Germinal center (tissue), 1 donor: ENCODE measurements at places on chromosomes 3 and 15.

GRCh38 chr15:78075490-78076230 is 1.9 kb downstream of the TBC1D2B start:
- DNase-seq = no peak

DNA sequence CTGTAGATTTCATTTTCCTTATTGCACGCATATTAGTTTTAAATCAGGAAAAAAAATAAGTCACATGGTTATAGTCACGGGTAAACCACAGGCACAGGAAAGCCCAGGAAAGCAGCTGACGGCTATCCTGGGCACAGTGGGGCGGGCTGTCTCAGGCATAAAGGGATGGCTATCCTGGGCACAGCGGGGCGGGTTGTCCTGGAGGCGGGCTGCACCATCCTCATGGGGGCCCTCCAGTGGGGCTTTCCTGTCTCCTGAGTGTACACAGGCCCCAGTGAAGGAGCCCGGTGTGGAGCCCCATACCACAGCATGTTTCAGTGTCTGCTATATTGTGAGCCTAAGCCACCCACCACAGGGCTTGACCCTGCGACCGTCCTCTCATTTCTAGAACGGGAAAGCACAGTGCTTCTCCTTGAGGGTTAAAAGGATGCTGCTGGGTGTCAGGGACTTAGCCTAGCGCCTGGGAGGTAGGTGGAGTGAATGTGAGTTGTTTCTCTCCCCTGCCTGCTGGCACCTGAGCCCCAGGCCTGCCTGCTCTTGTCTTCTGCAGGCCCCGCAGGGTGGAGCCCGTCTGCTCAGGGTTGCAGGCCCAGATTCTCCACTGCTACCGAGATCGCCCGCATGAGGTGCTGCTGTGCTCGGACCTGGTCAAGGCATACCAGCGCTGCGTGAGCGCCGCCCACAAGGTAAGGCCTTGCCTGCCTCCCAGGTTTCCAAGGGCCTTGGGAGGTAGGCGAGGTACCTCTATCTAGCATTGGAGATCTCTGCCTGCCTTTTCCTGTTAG is 25.9 kb upstream of the PLXNA1 start:
- DNase-seq = no peak

- DNase-seq = no peak
Observed at GRCh38 chr15:69836526-69837230, 261.0 kb downstream of the TLE3 start.

GRCh38 chr15:45904019-45904418 is 269.2 kb downstream of the SQOR start:
- no peak for DNase-seq

- DNase-seq = no peak
Observed at GRCh38 chr3:14278799-14279625, 100.4 kb downstream of the LSM3 start.

DNA sequence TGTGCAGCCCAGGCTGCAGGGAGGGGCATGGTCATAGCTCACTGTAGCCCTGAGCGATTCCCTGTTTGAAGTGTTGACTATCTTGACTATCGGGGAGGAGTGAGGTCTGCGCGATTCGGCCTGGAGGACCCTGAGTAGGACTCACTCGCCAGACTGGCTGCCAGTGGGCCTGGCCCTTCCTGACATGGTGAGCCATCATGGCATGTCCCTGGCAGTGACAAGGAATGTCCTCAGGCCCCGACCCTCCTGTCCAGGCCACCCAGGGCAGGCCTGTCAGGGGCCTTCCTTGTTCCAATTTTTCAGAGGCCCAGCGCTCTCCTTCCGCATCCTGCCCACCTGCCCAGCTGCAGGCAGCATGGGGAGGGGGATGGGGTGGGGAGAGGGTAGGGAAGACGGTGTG is 5.2 kb upstream of the OCA2 start:
- no peak for DNase-seq

DNA sequence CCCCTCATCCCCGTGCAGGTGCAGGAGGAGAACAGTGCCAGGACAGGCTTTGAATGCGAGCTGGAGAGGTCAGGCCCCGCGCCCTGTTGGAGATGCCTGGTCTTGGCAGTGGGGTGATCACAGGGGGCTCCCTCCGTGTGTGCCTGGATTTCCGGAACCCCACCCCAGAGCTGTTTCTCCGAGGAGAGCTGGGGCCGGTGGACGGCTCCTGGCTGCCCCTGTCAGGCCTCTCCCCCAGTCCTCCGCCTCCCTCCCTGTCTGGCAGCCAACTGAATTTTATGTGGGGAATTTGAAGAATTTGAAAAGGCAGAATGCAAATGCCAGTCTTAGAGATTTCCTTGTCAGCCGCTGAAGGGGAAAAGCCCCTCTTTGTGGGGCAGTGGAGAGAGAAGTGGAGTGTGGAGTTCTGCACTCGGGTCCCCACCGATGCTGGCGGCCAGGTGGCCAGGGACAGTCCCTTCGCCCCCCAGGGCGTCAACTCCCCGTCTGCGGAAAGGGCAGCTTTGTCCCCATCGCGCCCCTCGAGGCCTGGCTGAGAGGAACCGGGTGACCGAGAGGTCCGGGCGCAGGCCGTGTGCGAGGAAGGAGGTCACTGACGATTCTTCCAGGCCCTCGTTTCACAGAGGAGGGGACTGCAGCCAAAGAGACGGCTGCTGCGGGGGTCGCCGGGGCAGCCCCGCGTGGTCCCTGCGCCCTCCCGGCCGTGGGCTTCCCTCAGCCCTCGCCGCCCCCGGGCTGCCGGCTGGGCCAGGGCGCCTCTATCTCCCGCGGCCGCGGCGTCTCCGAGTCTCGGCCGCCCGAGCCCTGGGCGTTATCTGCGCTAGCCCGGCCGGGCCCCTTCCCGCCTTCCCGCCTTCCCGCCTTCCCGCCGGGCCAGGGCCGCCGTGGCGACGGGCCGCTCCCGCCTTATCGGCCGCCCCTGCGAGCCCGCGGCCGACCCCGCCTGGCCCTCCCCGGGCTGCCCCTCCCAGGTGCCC is 56.0 kb upstream of the LCTL start:
- no peak for DNase-seq

DNA sequence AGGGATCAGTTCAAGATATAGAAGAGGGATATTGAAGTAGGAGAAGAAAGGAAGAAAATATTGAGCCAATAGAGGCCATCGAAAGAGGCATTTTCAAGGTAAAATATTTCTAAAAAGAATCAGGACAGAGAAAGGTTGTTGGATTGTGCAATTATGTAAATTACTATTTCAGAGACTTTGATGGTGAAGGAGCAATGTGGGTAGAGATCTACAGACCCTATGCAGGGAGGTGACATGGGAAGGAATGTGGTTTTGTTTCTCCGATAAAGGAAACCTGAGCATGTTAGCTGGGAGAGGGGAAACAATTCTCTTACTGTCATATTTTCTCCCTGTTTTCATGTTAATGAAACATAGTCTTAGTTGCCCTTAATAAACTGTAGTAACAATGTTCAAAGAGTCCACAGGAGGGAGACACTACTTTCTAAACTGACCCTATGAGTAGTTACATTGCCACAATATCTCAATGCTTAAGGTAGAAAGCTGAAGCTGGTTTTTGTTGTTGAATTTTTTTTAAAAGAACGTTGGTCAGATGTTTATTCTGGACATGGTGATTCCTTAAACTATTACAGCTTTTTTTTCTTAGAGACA is 133.3 kb downstream of the GRM7 start:
- no peak for DNase-seq

GRCh38 chr3:179151474-179151873 is 3.3 kb downstream of the PIK3CA start:
- DNase-seq = no peak

DNA sequence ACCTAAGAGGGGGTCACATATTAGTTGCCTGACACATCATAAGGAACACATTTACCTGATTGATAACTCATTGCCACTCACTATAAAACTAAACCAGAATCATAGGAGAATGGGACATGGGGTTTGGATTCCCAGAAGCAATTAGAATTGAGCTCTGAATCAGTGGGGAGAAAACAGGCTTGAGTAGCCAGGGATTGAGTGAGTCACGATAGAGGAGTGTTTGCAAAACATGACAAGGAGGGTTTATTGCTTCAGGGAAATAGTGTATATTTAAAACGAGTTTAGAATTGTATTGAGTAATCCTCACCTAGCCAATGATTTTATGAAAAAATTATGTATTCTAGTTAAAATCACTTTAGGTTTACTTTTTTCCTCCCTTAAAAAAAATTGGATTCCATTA is 101.1 kb upstream of the THRB start:
- DNase-seq = no peak

DNA sequence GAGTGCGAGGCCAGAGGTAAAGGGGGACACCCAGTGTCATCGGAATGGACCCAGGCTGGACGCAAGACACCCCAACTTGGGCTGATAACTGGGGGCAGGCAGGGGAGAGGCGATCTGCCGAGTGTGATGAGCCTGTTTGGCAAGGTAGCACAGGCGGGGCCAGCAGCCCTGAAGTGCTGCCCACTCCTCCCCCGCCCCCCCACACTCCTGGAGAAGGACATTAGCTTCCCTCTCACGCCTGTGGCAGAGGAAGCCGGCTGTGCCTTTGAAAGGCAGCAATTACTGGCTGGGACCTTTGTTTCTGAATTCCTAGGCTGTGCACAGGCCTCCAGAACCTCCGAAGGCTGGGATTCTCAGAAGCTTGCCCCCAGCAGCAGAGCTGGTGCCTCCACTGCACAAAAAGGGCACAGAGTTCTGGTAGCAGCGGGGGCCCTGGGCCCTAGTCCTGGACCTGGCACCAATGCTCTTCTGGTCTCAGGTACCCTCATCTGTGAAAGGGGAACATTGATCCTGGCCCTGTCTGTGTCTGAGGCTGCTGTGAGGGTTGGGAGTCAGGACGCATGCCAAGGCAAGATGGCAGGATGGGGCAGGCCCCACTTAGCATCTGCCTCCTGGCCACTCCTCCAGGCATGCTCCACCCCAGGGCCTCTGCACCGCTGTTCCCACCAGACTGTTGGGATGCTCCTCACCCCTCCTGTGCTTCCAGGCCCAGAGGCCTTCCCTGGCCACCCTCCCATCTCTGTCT is 28.6 kb downstream of the IQSEC1 start:
- no peak for DNase-seq

- DNase-seq = no peak
Observed at GRCh38 chr15:48650931-48651330, 5.4 kb upstream of the FBN1 start.

GRCh38 chr15:90165659-90166489 is 35.3 kb upstream of the SEMA4B start:
- no peak for DNase-seq

DNA sequence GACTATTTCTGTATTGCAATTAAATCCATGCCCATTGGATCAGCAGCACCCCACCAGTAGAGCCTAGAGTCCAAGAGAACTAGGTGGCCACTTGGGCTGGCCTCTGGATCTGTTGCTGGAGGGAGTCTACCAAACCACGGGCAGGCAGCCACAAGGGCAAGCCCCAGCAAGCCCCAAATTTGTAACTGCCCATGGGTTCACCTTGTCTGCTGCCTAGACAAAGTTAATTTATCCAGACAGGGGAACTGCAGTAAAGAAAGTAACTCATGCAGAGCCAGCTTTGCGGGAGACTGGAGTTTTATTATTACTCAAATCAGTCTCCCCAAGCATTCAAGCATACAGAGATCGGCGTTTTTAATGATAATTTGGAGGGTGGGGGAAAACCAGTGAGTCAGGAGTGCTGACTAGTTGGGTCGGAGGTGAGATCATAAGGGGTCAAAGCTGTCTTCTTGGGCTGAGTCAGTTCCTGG is 74.0 kb upstream of the TERB2 start:
- DNase-seq = no peak

DNA sequence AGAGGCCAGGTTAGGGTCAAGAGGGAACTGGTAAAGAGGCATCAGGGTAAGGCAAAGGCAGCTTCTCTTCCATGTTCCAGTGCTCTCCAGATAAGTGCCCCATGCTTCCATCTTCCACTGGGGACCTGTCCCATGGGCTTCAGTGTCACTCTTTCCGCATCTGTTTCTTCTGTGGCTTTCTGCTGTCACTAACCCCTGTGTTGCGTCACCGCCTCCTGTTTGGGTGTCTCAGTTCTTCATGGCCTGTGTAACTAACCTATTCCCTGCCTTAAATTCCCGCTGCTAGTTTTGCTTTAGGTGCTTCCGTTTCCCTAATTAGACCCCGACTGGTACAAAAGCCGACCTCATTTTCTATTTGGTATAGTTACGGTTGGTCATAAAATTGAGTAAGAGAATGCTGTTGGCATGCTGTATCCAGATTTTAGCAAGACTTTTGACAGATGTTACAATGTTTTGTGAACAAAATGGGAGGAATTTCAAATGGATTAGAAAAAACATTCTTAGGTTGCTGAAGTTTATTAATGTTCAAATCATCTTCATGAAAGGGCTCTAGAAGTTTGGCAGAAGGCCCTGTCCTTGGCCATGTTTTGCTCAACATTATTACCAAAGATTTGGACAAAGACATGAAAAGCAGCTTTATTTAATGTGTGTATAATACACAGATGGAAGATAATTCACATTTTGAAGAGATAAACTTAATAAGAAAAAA is 245.3 kb downstream of the BBX start:
- no peak for DNase-seq

GRCh38 chr3:40299130-40299720 is 10.3 kb upstream of the EIF1B start:
- no peak for DNase-seq

GRCh38 chr3:51814034-51814433 is 35.0 kb upstream of the IQCF6 start:
- no peak for DNase-seq

DNA sequence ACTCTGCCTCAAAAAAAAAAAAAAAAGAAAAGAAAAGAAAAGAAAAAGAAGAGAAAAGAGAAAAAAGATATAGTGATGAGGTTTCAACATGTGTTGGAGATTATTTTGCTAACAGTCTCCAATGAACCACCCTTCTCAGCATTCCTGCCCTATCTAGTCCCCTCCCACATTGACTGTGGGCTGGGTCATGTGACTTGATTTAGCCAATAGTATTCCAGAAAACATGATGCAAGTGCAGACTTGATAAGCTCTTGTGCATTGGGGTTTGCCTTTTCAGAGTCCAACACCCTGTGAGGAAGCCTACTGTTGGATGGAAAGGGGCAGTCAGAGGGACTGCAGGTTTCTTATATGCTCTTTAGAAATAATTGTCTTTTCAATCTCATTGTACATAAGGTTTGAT is 37.8 kb upstream of the MED12L start:
- peak; percentile 25 for DNase-seq

GRCh38 chr3:110736332-110736731 is 335.3 kb upstream of the NECTIN3 start:
- no peak for DNase-seq

DNA sequence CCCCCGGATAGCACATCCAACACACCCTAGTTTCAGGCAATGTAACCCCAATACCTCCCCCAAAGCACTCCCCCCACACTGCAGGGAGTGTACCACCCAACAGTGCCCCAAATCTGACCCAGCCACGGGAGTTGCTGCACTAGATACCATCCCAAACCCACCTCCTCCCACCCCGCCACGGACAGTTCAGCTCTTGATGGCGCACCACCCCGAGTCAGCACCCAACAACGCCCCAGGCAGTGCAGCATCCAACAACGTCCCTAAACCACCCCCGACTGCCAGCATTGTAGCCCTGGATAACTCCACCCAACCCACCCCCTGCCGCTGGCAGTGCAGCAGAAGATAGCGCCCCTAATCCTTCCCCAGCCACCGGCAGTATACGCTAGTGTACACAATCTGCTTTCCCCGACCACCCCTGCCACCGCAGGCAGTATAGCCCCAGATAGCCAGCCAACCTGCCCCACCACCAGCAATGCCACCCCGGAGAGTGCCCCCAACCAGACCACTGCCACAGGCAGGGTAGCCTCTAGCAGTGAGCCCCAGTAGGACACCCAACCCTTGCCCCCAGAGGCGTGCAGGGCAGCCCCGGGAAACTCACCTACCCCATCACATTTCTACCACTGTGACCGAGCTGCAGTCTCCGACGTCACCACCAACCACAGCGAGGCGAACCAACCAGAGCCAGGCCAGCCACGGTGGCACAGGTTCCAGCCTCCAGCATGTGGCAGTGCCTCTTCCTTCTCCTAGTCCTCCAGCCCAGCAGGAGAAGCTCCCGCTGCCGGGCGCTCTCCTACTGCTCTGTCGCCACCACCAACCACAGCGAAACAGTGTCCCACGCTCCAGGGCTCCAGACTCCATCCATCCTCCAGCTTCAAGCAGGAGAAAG is 178.1 kb downstream of the POTEB3 start:
- no peak for DNase-seq
